Activated CD4-positive, CD25-positive, alpha-beta regulatory T cell treated with anti-CD3 and anti-CD28 coated beads, Interleukin-2, amount 50 U/mL, for 16 hours (primary cell): ENCODE measurements at places on chromosomes 3 and 15.

DNA sequence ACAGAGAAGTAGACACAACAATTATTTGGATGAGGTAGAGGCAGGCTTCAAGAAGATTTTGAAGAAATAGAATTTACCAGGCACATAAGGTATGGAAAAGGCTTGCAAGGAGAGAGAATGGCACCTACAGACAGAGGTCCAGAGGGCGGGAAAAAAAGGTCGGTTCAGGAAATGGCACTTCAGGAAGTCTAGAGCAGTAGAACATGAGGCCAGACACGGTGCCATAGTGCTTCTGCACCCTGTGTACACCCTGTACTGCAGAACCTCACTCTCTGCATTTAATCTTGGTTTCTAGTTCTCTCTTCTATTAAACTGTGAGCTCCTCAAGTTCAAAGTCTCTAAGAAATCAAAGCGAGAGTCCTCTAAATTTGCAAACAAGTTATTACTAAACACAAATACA lies 113.4 kb upstream of the C2CD4B start:
- no peak for DNase-seq

- no peak for DNase-seq
These were observed 2.6 kb downstream of the ILDR1 start for GRCh38 chr3:122019493-122019892.

DNA sequence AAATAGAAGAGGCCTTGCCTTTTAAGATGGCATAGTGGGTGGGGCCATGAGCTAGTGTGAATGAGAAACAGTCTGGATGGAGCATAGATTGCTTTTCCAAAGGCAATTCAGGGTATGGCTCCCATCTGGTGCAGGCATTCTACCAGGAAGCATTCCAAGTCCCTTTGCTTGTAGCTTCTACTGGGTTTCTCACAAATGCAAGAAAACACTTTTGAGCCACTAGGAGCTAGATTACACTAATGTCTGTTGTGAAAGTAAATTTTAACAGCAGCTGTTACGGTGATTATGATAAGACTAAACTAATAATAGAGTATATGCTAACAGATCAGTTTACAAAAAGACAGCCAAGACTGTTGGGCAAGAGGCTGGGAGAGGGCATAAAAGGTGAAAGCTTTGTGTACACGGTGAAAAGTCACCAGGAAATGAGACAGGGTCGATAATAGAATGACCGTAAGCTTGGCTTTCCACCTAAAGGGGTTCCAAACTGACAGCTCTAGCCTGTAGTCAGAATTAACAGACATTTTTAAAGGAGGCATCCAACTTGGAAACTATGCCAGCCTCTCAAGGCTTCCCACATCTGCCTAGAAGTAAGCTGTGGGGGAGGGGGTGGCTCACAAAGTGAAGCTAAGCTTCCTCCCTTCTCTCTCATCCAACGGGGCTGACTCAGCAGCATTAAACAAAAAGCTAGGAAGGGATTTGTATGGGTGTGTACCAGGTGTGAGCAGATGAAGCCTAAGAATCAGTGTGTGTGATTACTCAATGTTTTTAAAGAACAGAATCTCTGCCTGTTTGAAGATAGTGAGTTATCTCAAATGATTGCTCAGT lies 61.1 kb upstream of the GPD1L start:
- DNase-seq, result no peak

DNA sequence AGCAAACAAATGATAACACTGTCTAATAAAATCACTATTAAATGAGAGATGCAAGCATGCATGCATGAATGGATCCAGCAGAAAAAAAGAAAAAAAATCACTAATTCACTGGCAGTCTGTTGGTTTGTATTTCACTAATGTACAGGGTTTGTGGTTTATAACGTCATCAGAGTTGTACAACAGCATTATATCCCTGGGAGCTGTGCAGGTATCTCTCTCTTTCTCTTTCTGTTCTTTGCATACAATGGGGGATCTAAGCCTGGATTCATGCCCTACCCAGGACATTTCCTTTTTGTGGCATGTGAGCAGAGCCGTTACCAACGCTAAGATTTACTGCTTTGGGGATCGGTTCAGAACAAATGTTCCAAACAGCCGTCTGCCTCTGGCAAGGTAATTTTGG lies 229.5 kb downstream of the SOX2 start:
- no peak for DNase-seq

DNA sequence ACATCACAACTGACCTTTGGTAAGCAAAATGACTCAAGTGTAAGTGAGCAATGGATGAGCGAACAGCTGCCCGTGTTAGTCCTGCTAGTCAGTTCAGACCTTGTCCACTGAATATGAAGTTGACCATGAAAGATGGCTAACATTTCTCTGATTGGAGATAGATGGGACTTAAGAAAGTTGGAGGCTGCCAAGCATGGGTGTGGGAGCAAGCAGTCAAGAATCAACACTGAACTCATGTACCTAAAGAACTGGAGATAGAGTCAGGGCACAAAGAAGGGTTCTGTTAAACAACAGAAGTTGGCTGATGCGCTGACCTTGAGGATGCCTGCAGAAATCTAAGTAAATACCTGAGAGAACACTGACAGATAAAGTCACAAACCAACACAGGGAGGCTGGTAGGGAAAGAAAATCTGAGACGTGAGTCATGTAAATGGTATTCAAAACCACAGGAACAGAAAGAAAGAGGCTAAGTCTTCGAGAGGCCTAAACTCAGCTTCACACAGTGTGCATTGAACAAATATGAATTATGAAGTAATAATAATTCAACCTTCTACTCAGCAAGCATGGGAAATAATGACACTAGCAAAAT lies 30.7 kb upstream of the ANPEP start:
- no peak for DNase-seq

DNA sequence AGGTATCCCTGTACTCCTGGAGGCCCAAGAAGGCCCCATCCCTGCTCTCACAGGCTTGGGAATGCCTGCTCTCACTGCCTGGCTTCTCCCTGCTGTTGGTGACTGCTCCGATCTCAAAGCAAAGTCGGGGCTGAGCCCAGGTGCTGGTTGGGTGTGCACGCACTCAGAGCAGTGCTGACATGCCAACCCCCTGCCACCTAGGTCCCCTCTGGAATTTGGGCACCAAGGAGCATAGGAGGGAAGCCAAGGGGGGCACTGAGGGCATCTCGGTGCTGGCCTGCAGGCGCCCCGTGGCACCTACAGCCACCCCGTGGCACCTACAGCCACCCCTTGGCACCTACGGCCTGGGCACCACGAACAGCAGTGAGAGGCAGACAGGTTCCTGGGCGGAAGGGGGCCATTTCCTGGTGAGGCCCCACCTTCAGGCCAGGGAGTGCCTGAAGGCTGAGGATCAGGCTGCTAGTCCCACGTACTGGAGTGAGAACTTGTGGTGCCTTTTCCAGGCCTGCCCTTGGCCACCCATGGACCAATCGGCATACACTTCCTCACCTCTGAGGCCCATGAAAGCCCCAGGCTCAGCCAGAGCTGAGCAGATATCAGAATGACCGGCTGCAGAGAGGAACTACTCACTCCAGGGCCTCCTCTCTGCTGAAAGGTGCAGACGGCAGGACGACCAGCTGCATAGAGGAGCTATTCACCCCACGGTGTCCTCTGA lies 15.6 kb upstream of the HTR3E start:
- no peak for DNase-seq

GRCh38 chr15:57112178-57112577 lies 193.7 kb downstream of the TCF12 start:
- no peak for DNase-seq

GRCh38 chr3:149231871-149232270 lies 10.2 kb upstream of the CP start:
- DNase-seq, result no peak

DNA sequence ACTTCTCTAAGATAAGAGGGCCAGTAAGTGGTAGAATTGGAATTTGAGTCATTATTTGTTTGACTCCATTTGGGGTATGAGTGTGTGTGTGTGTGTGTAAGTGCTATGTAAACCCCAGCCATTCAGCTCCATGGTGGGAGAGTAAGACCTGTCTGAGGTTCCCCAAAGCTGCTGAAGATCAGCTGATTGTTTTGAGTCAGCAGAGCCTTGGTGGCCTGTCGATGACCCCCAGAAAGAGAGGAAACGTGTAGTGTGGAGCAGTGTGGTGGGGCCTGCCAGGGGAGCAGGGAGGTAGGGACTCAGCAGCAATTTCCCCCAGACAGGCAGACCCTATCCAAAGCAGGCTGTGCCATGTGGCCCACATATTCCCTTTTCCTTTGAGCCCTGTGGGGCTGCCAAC lies 5.3 kb downstream of the DVL3 start:
- no peak for DNase-seq

- no peak for DNase-seq
These were observed 119.6 kb downstream of the XXYLT1 start for GRCh38 chr3:195151402-195151801.

GRCh38 chr3:63927422-63928280 lies 15.5 kb upstream of the SCAANT1 start:
- no peak for DNase-seq

GRCh38 chr15:99921101-99921500 lies 187.9 kb upstream of the LYSMD4 start:
- DNase-seq, result no peak

DNA sequence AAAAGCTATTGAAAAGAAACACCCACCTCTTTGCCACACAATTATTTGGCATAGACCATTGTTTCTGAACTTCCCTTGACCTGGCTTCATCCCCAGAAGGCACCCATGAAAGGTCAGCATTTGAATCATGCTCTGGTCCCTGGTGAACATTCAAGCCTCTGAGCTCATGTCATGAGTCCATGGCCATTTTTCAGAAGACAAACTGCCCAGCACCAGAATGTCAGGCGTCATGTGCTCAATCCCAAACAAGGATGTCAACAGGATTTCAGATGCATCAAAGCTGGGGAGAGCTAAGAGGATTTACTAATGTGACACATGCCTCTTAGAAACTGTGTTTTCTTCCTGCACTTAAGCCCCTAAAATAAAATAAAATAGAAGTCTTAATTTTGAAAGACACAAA lies 41.3 kb downstream of the TMED3 start:
- no peak for DNase-seq

DNA sequence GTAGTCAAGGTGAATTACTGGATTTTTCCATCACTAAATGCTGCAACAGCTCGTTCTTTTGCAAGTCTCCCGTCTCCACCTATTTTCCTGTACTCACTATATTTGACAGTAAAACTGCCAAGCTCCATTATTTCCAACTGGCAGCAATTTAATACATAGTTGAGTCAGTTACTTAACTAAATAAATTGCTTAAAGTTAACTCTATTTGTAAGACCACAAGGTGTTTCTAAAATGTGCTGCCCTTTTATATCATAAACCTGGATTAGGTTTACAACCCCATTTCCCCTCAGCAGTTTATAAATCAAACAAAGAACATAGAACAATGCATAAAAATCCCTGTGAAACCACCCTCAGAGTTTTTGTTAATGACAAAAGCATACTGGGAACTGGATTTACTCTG lies 211.4 kb upstream of the DPH6 start:
- DNase-seq, result no peak

DNA sequence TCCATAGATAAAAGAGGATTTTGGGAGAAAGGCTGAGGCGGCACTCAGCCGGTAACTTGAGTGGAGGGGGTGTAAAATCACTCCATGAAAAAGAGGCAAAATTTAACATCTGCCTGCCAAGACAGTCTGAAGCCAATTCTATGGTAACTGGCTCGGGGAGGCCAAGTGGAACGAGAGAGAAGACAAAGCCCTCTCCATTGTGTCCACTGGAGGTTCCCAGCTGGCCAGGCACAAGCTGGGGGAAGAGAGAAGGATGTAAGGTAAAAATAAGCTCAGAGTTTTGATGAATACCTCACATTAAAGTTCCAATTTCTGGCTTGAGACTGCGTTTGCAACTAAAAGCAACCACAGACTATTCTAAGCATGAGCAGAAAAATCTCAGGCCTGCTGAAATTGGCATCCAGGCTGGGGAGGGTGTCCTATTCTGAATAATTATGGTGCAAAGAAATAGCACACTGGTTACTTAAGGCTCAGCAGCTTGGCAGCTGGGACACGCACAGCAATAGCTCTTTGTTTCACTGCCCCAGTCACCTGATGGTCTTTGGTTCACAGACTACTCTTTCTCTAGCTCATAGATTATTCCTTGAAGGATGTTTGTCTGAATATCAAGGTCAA lies 48.8 kb downstream of the CHRD start:
- DNase-seq, result no peak

DNA sequence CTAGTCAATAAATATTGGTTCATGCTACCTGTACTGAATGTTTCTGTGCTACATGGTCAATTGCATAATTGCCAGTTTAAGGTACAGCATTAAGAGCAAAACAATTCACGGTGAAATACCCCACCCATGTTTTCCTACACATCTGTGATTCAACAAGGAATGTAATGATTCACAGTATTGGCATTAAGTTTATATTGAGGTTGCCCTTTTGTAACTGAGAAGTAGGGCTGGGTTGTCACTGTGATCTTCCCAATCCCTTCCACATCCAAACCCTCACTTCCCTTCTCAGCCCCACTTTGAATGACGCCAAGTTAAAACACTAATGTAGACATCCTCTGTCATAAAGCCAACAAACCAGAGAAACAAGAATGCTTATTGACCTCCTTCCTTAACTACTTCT lies 112.0 kb upstream of the TJP1 start:
- DNase-seq, result no peak

- DNase-seq, result no peak
These were observed 93.8 kb downstream of the CMSS1 start for GRCh38 chr3:99911433-99911832.

DNA sequence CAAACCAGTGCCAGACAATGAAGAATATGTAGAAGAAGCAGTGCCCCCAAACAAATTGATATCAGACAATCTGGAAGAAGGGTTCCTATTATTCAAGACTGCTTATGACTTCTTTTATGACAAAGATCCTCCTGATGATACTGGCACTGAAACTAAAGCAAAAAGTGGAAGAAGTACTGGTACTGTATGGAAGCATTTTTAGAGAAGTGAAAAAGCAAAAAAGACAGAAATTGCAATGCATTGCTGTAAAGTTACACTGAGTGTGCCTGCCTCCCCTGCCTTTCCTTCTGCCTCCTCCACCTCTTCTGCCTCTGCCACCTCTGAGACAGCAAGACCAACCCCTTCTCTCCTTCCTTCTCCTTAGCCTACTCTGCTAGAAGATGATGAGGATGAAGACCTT lies 167.6 kb downstream of the PLCL2 start:
- DNase-seq, result no peak

GRCh38 chr15:82585072-82585471 lies 44.8 kb upstream of the RPS17 start:
- no peak for DNase-seq

DNA sequence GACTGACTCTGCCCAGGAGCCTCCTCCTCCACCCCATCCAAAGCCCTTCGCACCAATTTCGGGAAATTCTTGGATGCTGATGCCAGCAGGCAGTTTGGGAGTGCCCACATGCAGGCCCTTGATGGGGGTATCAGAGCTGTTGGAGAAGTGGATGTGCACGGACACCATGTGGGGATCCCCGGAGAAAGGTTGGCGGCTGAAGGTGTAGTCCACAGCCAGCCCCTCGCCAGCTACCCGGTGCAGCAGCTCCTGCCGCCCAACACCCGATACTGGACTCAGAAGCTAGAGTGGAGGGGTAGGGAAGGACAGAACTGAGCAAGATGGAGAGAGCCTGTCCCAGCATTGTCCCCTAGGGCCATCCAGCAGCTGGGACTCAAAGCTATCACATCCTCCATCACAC lies 15.5 kb upstream of the CPEB1 start:
- no peak for DNase-seq

GRCh38 chr3:29515451-29515850 lies 234.6 kb downstream of the RBMS3 start:
- no peak for DNase-seq
